Foreskin fibroblast (primary cell): ENCODE measurements at places on chromosomes 1 and 21.

DNA sequence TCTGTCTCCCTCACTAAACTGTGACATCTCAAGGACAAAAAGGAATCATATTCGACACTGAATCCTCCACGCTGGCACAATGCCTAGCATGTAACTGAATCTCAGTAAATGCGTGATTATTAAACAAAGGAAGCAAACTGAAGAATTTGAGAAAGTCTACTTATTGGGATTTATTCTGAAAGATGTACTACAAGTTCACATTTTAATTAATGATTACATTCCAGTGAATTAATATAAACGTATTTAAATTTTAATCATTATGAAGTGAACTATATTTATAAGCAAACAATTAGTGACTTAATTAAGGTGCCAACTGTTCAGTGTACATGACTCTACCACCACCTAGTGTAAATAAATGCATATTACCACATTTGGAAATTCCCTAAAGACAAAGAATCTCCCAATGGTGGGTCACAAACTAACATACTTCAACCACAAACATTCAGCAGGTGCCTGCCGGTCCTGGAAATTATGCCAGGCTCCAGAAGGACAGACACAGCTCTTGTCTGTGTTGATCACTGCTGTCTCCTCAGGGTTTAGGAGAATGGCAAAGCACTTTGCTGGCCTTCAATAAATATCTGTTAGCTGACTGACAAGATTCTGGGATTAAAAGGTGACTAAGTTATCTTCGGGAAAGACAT, 56.3 kb downstream of the SMYD3 start:
- peak; percentile 5 for DNase-seq

DNA sequence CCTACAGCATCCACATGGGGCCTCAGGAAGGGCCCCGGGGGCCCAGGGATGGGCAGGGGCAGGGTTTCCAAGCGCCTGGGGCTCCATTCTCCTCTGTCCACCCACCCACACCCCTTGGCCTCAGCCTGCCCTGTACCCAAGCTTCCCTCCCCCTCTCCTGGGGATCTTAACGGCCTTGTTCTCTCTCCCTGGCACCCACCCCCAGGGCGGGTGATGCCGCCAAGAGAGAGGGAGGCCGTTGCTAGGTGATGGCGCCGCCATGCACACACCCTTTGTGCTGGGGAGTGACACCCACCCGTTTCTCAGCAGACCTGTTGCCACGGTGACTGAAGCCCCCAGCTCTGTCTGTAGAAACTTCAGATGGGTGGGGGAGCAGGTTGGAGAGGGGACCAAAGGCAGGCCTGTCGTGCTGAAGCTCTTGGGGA, 7.6 kb downstream of the GPR37L1 start:
- DNase-seq: no peak

- DNase-seq: no peak
These were observed 60.8 kb downstream of the ITPKB start for GRCh38 chr1:226678251-226678650.

DNA sequence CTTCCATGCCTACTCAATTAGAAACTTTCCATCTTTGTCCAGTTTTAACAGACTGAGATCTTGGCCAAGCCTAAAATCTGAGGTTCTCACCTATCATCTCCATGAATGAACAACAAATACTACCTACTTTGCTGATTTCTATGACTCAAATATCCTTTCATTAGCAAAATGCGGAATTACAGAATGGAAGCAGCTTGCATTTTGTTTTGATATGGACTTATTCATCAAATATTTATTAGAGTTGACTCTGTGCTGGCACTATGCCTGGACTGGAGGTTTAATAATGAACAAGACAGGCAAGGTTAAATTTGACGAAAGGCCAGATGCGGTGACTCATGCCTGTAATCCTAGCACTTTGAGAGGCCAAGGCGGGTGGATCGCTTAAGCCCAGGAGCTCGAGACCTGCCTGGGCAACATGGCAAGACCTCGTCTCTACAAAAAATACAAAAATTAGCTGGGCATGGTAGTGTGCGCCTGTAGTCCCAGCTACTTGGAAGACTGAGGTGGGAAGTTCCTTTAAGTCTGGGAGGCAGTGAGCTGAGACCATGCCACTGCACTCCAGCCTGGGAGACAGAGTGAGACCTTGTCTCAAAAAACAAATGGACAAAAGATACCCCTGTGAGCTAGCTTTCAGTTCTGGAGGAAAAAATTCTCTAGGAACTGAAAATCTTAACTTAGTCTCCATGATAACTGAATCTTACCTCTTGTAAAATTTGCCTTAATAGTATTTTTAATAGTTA, 29.4 kb upstream of the SOD1 start:
- peak; percentile 85 for DNase-seq

GRCh38 chr1:78434351-78434750, 56.4 kb upstream of the PTGFR start:
- no peak for DNase-seq

DNA sequence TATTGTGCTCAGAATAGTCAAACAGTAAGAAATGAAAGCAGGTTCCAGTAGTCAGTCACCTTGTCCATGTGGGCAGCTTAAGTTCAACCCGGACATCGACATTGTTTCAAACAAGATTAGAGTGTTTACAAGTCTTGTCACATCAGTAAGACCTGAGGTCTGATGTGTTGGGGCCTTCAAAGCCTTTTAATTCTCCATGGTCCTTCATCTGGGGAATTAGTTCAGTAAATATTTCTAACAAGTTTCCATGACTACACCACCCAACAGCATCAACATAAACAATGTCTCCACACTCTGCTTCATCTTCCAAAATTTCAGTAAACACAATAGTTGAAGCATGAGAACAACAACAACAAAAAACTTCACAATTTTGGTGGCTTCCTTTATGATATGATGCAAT, 15.1 kb upstream of the ADORA1 start:
- no peak for DNase-seq

GRCh38 chr1:31567956-31568570, 8.3 kb upstream of the TINAGL1 start:
- no peak for DNase-seq

GRCh38 chr1:79128722-79129121, 122.2 kb upstream of the ADGRL4 start:
- peak; percentile 78 for DNase-seq

DNA sequence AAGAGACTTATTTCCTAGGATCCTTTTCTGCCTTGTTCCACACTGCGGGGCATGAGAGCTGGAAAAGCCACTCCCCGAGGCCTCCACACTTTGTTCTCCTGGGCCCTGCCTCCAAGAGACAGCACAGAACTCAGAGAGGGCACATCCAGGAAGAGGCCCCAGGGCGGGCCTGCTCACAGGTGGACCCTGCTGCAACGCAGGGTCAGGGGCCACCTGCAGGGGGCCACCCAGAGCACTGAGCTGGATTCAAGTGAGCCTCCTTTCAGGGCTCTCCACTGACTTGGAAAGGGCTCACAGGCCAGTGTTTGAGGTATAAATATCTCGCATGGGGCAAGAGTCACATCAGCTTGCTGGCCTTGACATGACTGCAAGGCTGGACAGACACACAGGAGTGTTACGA, 4.8 kb downstream of the RGS16 start:
- no peak for DNase-seq

- no peak for DNase-seq
These were observed 405.7 kb upstream of the NCAM2 start for GRCh38 chr21:20592463-20592862.

DNA sequence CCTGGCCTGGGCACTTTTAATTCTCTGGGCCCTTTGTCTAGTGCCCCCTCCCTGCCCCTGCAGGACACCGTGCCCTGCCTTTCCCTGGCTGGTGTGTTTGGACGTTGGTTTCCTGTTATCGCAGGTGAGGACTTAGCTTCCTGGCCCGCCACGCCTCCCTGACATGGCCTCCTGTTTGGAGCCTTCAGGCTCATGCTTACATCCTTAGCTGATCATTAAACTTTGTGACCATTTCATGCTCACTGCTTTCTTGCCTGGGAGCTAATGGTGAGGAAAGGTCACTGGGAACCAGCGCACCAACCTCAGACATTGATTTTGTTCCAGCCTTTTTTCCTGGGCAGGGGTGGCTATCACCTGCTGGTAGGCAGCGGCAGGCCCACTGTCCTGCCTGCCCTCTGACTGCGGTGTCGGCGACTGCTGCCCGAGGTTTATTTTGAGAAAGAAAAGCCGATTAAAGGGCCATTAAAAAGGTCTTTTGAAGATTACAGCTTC, 3.7 kb downstream of the PFKL start:
- no peak for DNase-seq
